Cortex of kidney (tissue), 1 donor: ENCODE measurements at places on chromosomes 6 and 20.

- peak; percentile 12 for DNase-seq
These were observed at the start of gene TPD52L1 for GRCh38 chr6:125153391-125154117. TPD52L1 (plus strand) TSS chr6:125153773; CDS start chr6:125153952, 179 bp downstream.

- DNase-seq = no peak
These were observed at the start of gene HLA-G for GRCh38 chr6:29827579-29828470. HLA-G (plus strand) TSS chr6:29827825; CDS start chr6:29827845, 20 bp downstream.

DNA sequence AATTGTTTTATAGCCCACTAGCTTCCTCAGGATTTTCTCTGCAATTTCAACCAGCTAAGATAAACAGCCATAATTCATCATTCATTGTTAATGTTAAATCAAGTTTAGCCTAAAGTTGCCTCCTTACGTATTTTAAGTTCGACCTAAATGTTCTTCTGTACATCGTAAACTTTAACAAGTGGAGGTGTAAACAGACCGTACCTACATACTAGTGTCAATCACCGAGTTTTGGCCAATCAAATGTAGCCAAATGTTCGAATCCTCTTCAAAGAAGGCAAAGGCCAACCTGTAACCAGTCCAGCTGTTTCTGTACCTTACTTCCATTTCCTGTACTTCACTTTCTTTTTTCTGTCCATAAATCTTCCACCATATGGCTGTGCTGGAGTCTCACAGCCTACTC lies 13.5 kb downstream of the MBOAT1 start:
- no peak for DNase-seq

GRCh38 chr6:61586934-61587537 lies 699.0 kb downstream of the KHDRBS2 start:
- DNase-seq = no peak

- no peak for DNase-seq
These were observed 44.9 kb upstream of the FAM83B start for GRCh38 chr6:54801669-54802068.

DNA sequence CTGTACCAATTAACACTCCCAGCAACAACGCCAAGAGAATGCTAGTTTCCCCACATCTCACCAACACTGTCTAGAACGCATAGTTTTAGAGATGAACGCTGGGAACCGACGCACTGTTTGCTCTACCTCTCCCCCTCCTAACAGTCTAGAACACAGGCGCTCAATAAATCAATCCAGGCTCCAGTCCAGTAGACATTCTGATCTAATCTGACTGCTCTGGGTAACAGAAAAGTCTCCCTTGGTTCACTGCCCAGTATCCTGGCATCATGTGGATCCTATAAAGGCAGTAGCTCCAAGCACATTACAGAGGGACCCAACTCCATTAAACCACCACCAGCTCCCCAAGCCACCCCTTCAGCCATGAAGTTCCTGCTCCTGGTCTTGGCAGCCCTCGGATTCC lies at the start of gene DEFB132:
TSS of gene DEFB132 (plus strand) at position 306 of the 400 bp plus-strand sequence. CDS start at position 361, 55 bp downstream.
- DNase-seq = no peak

DNA sequence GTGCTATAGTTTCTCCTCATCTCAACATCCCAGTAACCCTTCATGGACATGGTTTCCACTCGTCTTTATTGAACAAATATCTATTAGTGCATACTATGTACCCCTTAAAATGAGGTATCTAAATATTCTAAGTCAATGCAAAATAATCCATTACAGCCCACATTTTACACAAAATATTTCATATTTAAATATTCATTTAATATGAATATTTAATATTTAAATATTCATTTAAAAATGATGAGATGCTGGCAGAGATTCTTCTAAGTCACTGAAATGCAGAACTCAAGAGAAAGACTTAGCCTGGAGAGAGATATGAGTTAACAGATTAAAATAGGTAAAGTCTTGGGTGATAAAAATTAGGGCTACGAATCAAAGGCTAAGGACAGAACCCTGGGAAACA lies 17.9 kb downstream of the EPB41L2 start:
- DNase-seq = no peak

GRCh38 chr6:73121421-73121993 lies 103.8 kb downstream of the KHDC1L start:
- no peak for DNase-seq

DNA sequence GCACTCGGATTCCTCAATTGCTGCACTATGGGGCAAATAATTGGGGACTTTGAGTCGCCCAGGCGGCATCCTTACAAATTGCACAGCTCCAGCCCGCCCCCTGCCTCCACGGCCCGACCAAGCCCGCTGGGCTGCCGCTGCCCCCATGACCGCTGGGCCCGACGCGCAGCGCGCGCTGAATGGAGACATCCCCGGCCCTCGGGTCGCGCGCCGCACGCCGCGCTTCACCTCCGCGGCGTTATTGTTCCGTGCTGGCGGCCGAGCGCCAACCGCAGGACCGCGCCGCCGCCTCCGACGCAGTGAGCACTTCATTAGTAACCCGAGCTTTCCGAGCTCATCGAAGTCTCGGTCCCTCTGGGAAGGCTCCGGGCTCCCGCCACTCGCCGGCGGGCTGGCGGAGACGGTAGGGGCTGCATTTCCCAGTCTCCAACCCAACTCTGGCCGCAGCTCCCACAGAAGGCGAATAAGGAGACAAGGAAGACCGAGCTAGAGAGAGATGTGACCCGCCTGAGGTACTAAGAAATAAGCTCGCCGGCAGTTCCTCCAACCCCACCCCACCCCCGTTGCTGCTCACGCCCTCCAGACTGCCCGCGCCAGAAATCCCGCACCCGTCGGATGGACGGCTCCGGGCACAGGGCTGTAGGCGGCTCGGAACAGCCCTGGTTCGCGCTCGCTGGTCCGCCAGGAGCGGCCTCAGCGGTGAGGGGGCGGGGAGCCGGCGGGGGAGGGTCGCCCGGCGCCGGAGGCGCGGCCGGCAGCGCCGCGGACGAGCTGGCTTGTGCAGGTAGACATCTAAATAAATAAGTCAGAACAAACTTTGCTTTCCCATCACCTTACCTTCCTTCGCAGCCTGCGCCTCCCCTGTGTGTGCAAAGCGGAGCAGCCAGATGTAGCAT lies 703 bp downstream of the EPHA7 start:
- no peak for DNase-seq

GRCh38 chr6:145250436-145250835 lies 484.9 kb downstream of the EPM2A start:
- no peak for DNase-seq

- DNase-seq = no peak
These were observed 22.7 kb downstream of the TAB2 start for GRCh38 chr6:149340200-149340599.

DNA sequence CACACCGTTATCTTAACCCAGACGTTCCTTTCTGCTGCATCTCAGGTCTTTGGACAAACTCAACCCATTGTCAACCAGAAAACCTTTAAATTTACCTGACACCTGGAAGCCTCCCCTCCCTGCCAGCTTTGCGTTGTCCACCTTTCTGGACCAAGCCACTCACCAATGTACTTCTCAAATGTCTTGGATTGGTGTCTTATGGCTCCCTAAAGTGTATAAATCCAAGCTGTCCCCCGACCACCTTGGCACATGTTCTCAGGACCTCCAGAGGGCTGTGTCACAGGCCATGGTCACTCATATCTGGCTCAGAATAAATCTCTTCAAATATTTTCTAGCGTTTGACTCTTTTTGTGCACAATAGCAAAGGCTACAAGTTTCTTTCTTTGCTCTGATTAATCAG lies 250.0 kb downstream of the DLL1 start:
- DNase-seq = no peak

- DNase-seq = no peak
These were observed 252.2 kb upstream of the PDE10A start for GRCh38 chr6:165915022-165915770.

DNA sequence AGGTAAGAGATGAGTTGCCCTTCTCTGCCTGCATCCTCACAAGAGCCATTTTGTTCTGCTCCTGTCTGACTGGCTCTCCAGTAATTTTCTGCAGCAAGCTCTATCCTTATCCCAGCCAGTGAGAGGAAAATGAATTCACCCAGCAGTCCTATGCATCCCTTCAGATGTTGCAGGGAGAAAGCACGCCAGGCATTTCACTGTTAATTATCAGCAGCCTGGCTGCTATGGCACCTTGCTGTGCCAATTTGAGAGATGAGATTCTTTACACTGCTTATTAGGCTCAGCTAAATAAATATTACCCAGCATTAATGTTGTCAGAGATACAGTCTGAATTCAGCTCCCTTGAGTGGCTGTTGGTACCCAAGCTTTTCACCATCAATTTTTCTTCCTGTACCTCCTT lies 61.1 kb upstream of the SNAP25 start:
- DNase-seq = no peak

DNA sequence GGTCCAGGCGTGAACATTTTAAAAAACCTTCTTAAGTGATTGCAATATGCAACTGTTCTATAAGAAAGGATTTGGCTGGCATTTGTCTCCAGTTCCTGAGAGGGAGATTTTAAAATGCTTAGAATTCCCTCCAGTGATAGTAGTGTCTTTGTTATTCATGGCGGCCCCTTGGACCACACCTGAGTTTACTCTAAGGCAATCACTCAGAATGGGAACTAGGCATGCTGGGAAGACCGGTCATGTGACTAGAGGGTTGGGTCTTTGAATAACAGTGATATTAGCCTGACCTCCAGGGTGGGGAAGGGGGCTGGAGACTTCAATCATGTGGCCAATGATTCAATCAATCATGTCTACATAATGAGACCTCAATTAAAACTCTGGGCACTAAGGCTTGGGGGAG lies 50.7 kb upstream of the UTRN start:
- no peak for DNase-seq

- no peak for DNase-seq
These were observed 656.7 kb upstream of the ID4 start for GRCh38 chr6:19180348-19181072.

DNA sequence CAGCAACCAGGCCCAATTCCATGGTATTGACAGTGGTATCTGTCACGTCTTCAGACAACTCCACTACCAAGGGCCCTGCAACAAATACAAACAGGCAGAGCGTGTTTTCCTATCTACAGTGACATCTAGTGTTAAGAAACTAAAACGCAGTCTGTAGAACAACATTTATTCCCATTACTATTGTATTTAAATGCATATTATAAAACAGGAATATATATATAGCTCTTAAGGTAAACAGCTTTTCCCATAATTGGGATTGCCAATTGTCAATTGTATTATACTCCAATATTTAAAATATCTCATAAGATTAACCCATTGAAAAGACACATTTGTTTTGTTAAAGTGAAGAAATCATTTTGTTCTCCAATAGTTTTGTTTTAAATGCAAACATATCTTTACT lies 97.2 kb downstream of the KIF16B start:
- DNase-seq = no peak

DNA sequence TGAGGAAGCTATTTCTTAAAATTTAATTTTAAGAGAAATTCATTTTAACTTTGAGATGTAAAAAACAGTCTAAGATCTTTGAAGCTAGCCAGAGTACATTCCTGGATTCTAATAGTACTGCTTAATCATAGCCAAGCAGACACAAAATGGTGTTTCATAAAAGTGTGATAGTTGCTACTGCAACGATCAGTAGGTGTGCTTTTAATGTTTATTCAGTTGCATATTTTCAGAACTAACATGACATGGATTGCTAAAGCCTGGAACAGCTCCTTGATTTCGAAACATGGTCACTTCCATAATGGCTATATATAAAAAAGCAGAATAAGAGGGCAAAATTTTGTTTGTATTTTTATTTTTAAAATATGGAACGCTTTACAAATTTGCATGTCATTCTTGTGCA lies 35.5 kb downstream of the SESN1 start:
- DNase-seq = no peak

GRCh38 chr6:12779772-12780171 lies 63.2 kb downstream of the PHACTR1 start:
- no peak for DNase-seq

DNA sequence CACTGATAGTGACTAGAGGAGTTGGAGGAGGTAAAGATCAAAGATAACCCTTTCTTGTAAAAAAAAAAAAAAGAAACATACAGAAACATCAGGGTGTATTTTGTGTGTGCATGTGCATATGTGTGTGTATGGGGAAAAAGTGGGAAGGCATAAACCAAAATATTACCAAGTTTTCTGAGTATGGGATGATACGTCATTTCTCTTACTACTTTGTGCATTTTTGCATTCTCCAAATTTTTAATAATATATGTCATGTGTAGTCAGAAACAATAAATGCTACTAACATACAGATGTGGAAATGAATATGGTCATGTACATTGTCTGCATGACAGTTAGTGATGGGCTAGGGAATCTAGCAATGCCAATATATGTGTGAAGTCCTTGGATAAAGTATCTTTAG lies 161.1 kb downstream of the SASH1 start:
- no peak for DNase-seq

DNA sequence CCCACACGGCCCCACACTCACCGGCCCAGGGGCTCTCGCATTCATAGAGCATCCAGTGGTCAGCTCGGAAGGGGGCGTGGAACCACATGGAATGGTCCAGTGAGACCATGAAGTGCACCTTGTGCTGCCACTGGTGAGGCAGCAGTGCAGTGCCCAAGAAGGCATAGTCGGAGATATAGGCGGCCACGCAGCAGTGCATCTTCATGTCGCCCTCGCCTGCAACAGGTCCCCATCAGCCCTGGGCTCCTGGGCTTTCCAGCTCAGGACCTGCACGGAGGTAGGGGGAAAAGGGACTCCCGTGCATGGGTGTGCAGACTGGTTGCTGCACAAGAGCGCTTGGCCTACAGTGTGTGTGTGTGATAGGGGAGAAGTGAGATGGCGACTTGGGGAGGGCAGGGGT lies 9.9 kb downstream of the SNX21 start:
- no peak for DNase-seq

- DNase-seq = no peak
These were observed 142.3 kb upstream of the SASH1 start for GRCh38 chr6:148200293-148200692.

DNA sequence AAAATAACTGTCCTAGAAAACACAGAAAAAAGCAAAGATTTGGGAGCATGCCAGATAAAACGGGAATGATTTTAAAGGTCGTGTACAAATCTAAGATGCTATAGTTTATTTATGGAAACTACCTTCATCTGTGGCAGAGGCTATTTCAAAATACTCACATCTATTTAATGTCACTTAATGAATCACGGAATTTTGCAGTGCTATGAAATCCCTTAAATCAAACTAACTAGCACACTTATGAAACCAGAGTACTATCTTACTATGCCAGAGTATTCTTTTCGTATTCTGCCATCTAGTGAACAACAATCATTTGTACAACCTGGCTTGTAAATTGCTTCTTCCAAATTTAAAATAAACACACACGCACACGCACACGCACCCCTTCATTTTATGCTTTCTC lies 77.9 kb upstream of the BMP5 start:
- no peak for DNase-seq

DNA sequence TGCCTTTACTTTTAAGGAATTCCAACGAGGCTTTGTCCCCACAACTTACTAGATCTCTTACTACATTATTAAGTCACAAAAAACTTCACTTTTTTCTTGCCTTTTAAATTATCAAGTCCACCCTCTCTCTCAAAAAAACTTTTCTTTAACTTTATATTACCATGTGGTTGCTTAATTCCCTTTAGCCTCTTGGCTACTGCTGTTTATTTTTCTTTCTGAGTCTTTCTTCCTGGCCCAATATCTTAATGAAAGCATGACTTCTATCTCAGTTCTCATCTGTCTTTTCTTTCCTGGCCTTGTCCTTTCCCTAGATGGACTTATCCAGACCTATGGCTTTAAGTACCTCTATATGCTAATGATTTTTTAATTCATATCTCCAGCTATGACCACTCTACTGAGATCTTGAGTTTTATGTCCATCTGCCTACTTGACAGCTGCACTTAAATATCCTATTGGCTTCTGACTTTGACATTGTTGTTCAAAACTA lies 710.5 kb downstream of the RFPL4B start:
- DNase-seq = no peak
